Panc1 (cell line): ENCODE measurements at places on chromosomes 7 and 10. TPM values are rescaled to one million over a fixed set of nuclear protein-coding genes. Genes with fewer than 3 reads are reported as not detected.
A peak's percentile ranks its signal among the peaks of the same experiment; 100 is the strongest.

GRCh38 chr7:39075210-39075609 is 97.5 kb downstream of the POU6F2 start:
- DNase-seq: no peak

- no peak for DNase-seq
Observed at GRCh38 chr7:135342887-135343286, 109.2 kb downstream of the STRA8 start.

- no peak for DNase-seq
Observed at GRCh38 chr7:153530441-153530840, 521.8 kb upstream of the DPP6 start.

- no peak for DNase-seq
Observed at GRCh38 chr10:97140902-97141745, 44.6 kb downstream of the SLIT1 start.

Gene CALML3
- total RNA-seq: not detected

- peak; percentile 84 for DNase-seq
Observed at GRCh38 chr7:23546897-23547572, 15.3 kb upstream of the TRA2A start.

Gene FFAR4
- 0.92 TPM for total RNA-seq

Gene CYP3A4
- total RNA-seq: 0.15 TPM

Gene C10orf90
- 0.67 TPM for total RNA-seq

Gene MCMBP
- 94.5 TPM for total RNA-seq

Gene GCK
- total RNA-seq: 0.36 TPM
